Stimulated activated CD8-positive, alpha-beta memory T cell treated with anti-CD3 and anti-CD28 coated beads, Interleukin-4, amount 100 ng/mL, for 4 hours (primary cell): ENCODE measurements at places on chromosomes 5 and 9.

GRCh38 chr9:32864971-32865370, 81.6 kb downstream of the TMEM215 start:
- DNase-seq = no peak

DNA sequence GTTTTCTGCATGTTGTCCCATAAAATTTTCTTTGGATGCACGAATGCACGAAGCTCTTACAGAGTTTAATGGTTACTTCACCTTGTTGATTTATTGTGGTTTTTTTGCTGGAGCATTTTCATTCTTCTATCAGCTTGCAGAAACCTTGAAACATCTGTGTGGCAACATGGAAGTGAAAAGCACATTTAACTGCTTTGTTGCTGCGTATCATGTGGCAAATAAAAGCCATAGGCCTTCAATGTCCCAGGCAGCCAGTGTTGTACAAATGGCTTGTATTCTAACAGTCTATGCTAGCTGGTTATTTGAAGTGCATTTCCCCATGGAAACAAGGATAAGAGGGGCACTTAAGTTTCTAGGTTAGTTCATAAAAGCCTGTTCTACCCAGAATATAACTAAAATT, 42.5 kb upstream of the RASGRF2 start:
- no peak for DNase-seq

DNA sequence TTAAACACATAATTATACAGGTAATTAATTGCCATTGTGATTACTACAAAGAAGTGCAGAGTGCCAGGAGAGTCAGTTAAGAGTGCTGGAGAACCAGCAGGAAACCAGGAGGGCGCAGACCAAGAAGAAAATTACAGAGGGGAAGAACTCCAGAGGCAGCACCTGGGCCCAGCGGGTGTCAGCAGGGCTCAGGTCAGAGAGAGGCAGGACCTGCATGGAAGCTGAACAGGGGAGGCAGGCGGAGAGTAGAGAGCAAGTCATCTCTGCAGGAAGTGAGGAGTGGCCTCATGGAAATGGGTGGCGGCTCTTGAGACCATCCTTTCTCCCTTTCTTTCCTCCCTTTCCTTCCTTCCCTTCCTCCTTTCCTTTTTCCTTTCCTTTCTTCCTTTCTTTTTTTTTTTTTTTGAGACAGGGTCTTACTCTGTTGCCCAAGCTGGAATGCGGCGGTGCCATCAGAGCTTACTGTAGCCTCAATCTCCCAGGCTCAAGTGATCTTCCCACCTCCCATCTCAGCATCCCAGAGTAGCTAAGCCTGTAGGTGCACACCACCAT, 4.0 kb upstream of the ZBTB34 start:
- DNase-seq = no peak

DNA sequence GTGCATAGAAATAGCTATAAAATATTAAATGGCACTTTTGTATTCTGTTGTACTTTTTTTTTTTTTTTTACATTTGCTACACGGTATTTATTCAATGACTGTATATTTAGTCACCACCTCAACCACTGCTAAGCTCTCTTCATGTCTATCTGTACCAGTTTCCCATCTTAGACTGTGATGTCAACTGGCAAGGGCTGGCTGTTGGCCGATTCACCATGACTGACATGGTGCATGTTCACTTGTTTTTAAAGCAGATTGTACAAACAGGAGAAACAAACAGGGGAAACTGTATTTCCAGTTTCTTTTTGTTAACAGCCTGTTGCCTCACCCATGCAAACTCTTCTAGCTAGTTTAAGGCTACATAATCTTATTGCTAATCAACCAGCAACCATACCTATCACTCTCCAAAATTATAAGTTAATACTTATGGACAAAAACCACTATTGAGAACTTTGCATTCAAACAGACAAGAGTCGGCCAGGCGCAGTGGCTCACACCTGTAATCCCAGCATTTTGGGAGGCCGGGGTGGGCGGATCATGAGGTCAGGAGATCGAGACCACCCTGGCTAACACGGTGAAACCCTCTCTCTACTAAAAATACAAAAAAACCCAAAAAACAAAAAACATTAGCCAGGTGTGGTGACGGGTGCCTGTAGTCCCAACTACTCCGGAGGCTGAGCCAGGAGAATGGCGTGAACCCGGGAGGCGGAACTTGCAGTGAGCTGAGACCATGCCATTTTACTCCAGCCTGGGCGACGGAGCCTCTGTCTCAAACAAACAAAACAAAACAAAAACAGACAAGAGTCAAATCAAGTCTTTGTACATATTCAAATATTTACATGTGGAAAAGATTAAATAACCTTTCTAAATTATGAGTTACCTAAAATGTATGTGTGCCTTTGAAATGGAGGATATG, 13.2 kb downstream of the ZFAND5 start:
- no peak for DNase-seq

DNA sequence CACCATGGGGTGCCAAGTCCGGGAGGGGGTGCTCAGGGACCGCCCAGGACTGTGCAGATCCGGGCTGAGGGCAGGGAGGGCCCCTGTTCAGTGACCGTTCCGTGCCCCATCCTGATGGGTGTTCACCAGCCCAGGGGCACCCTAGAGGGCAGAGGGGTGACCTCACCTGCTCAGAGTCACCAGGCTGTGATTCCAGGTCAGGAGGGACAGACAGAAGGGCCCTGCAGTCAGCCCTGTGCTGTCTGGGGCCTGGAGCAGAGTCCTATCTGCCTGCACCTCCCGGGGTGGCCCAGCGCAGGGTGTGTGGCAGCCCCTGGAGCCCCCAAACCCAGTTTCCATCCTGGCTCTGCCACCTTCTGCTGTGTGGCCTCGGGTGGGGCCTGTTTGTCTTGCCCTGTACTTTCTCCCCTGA, 241.9 kb downstream of the PBX3 start:
- no peak for DNase-seq

DNA sequence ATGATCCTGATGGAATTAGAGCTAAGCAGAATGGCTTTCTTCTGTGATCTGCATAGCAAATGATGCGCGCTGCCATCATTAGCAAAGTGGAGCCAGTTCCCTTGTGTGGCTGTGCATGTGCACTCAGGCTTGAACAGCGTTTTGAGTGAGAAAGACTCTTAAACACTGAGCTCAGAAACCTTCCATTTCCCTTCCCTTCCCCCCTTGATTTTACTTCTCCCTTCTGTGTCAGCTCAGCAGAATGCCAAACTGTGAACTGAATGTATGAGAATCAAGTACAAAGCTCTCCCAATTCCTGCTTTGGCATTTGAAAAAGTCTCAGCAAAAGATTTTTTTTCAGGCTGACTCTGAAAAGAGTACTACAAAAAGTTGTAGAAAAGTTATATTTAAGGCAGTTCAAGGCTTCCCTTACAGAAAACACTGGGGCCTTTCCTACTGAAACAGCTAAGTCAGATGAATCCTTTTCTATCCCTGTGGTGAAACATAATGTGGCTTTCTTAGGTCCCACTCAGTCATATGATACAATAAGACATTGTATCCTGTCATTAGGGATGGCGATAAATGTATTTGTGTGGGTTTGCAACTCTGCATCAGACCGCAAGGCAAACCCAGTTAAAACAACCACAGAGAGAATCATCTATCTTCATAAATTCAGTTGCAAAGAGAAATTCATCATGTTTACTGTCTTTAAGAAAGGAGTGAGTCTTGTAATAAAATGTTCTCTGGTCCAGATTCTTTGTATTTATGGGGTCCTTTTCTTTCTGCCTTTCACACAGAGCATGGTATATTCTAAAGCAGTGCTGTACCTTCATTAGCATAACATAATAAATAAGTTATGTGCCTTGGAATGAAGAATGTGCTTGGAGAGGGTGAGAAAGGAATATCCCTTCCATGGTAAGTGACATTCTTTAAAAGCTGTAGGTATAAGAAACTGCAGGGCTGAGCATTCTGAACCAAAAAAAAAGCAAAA, 222.6 kb downstream of the CAAP1 start:
- no peak for DNase-seq

GRCh38 chr5:103232393-103232999, 26.1 kb upstream of the MACIR start:
- DNase-seq = no peak
